ENCODE measurements at places on chromosomes 2 and 18.

DNA sequence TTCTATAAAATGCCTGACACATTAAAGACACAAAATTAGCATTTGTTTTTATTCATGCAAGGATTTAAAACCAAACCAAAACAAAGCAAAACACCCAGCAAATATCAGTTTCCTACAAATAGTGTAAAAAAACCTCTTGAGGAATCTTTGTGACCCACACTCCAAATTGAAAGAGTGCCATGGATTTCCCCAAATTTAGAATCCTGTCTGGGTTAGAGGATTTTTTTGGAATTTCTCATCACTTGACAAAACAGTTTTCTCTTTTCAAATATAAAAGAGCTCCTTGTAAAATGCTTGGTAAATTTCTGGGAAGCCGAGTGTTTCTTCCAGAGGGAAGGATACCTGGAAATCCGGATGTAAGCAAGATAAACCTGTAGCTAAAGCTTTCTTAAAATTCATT lies 1.7 kb upstream of the FN1 start:
- no peak for DNase-seq

- DNase-seq, result no peak
These were observed 52.9 kb upstream of the EML6 start for GRCh38 chr2:54670485-54671009.

GRCh38 chr2:45992021-45992740 lies 305.0 kb upstream of the EPAS1 start:
- no peak for DNase-seq

DNA sequence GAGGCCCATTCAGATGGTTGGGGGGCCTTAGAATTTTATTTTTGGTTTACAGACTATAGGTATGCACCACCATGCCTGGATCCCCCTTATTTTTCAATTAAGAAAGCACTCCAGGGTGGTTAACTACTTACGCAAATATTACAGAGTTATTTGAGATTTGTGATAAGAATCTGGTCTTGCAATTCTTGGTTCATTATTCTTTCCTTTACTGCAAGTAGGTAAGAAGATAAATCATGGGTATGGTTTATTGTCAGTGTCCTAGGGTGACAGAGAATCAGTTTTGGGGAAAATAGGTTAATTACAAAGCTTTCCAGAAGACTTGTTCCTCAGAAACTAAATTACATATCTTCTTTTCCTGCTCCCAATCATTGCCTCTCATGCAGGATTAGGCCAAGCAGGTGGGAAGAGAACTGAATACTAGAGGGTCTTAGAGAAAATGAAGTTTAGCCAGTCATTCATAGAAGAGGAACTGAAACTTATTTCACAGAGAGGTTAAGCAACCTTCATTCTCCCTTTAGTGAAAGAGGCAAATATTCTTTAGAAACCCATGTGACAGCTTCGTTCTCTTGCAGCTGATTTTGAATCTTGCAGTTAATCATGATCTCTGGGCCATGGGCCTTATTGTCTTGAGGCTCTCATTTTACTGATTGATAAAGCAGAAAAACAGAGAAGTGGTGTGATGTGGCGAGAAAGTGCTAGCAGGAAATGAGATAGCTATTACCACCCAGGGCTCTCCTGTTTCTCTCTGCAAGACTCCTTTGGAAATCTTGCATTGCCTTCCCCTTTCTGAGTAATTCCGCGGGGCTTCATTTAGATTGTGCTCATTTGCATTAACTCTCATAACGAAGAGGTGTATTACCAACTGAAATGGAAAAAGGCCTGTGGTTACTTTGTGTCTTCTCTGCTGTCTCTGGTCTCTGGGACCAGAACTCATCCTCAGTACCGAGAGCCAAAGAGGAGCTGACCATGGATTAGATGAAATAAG lies 44.8 kb upstream of the ARHGAP25 start:
- no peak for DNase-seq

GRCh38 chr2:6605836-6606505 lies 259.7 kb downstream of the CMPK2 start:
- no peak for DNase-seq

DNA sequence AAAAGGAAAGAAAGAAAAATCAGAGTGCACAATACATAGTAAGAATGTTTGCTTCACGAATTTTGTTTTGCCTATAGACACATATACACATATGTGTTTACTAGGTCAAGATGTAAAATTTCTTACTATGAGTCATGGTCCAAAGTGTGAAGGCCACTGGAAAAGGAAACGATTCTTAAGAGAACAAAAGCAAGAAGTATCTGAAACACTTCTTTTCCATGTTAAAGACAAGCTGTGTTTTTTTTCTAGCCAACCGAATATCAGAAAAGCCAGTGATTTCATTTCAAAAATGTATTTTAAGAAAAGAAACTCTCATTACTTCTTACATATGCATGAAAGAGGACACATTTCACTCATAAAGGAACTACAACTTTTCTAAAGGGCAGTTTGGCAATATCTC lies 24.9 kb downstream of the PECR start:
- DNase-seq, result no peak

DNA sequence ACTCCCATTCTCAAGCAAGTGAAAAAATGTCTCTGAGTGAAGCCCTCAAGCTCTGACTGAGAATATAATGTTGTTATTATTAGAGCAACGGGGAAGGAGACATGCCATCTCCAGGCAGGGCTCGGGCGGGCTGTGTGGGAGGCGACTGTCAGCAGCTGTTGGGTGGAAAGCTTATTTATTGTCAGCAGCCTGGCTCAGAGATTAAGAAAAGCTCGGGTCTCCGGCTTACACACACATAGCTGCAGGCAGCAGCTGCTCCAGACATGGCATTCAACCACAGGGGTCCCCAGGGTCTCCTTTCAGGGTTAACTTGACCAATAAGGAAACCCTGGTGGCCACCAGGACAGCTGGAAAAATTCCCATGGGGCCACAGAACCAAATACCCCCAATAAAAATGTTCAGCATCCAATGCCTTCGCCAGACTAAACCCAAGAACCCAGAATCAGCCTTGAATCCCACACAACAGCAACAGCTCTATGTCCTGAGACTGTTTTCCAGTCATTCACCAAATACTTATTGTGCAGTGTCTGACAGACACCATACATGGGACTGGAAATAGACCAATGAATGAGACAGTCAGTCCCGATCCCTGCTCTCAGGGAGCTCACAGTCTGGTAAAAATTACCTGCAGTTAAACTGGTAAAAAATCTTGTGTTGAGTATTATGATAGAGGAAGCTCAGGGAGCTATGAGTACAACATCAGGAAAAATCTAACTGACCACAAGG lies 70.5 kb upstream of the RTN4 start:
- DNase-seq, result no peak

- no peak for DNase-seq
These were observed 341.2 kb downstream of the ZNF521 start for GRCh38 chr18:25010623-25011374.

DNA sequence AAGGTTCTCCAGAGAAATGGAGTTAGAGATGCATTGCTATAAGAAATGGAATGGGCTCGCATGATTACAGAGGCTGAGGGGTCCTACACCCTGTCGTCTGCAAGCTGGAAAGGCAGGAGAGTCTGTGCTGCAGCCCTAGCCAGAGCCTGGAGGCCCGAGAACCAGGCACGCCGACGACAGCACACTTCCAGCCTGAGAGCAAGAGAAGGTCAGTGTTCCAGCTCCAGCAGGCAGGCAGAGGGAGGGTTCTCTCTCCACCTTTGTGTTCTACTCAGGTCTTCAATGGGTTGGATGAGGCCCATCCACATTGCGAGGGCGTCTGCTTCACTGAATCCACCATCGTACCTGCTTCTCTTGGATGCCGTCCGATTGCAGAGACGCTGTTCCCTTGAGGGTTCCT lies 177.6 kb upstream of the HDAC4 start:
- no peak for DNase-seq

DNA sequence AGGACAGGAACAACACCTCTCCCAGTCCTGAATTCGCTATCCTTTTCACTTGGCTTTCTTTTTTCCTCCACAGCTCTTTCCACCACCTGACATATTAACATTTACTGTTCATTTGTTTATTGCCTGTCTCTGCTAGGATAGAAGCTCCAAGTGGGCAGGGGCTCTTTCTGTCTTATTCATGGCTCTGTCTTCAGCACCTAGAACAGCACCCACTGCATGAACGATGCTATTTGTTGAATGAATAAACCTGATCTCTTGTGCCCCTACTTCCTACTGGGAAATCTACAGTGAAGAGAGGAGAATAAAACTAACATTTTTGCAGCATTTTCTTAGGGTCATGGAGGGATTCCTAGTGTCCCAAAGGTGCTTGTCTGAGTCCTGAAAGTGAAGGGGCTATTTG lies 24.4 kb upstream of the GAREM2 start:
- no peak for DNase-seq

- DNase-seq, result no peak
These were observed 166.1 kb downstream of the CLIP4 start for GRCh38 chr2:29281086-29281915.

DNA sequence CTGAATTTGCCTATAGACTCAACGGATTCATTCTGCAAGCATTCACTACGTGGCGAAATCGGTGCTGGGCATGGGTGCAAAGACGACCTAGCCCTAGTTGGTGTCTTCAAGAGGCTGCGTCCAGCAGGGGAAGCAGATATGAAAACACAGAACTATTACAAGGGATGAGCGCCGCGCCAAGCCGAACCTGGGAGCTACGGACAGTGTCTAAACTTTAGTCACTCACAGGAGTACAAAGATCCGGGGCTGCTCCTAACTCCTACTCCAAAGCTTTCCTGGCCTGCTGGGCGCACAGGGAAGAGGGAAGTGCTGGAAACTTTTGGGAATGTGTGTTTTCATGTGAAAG lies 732 bp upstream of the ANXA4 start:
- no peak for DNase-seq

- DNase-seq, result no peak
These were observed 22.7 kb downstream of the PDE1A start for GRCh38 chr2:182404092-182404491.

GRCh38 chr2:888211-888801 lies 62.3 kb upstream of the SNTG2 start:
- no peak for DNase-seq

GRCh38 chr18:76604935-76605240 lies 109.8 kb upstream of the ZNF516 start:
- DNase-seq, result no peak

- no peak for DNase-seq
These were observed 350.5 kb downstream of the LPIN1 start for GRCh38 chr2:12096788-12097449.

DNA sequence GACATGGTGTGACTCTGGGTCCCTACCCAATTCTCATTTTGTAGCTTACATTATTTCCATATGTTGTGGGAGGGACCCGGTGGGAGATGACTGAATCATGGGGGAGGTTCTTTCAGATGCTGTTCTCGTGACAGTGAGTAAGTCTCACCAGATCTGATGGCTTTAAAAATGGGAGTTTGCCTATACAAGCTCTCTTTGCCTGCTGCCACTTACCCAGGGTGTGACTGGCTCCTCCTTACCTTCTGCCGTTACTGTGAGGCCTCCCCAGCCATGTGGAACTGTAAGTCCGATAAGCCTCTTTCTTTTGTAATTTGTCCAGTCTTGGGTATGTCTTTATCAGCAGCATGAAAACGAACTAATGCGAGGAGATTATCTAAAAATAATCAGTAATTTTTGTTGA lies 1683.2 kb upstream of the SLC39A10 start:
- no peak for DNase-seq

DNA sequence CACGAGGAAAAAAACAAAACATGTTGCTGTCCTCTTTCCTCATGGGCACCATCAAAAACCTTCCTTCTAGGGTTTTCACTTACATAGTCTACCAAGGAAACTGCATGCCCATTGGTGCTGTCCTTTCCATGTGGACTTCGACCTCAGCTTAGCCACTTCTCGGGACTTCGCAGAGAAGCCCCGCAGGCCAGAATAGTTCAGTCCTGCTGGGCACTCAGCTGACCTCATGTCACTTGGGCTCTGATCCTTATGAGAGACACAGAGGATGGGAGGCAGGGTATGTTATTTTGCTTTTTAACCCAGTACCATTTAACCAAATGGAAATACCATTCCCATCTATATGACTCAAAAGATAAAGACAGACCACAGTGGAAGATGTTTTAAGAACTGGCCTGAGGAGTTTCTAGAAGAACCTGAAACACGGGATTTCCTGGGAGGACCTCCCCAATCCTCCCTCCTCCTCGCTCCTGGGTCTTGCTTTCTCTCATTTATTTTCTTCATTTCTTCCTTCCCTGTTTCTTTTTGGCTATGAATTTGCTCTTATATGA lies 28.4 kb downstream of the AAK1 start:
- no peak for DNase-seq

GRCh38 chr2:121010998-121011397 lies 274.0 kb downstream of the TFCP2L1 start:
- DNase-seq, result no peak

DNA sequence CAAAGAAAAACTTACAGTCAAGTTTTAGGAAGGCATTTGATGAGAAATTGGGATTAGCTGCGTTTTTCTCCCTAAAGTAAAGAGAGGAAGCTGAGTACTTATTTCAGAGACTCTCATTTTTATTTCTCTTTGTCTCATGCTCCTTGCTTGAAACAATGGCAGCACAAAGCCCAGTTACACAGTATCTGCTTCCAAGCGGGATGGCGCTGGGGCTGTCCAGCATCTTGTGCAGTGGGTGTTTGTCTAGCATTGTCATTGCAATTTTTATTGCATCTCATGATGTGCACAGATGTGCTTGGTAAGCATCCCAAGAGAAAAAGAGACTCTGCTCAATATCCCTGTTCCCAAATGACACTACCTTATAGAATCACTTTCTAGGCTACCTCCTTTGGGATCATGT lies 102.8 kb upstream of the ZNF521 start:
- DNase-seq, result no peak

- no peak for DNase-seq
These were observed 342.8 kb downstream of the EIPR1 start for GRCh38 chr2:3034856-3035255.

DNA sequence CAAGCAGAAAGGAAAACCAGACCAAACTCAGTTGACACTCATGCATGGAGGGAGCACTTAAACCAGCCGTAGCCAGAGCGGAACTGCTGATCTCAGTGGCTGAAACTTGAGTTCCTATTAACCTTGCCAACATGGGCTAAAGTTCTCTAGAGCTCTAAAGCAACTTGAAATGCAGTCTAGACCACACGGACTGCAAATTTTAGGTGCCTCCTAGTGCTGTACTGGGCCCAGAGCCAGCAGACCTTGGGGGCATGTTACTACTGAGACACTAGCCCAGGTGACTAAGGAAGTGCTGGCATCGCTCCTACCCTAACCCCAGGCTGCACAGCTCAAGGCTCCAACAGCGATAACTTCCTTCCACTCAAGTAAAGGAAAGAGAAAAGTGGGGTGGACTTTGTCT lies 236.5 kb downstream of the AKAIN1 start:
- DNase-seq, result no peak

- DNase-seq, result no peak
These were observed 74.9 kb downstream of the ANTXR1 start for GRCh38 chr2:69087912-69088240.

DNA sequence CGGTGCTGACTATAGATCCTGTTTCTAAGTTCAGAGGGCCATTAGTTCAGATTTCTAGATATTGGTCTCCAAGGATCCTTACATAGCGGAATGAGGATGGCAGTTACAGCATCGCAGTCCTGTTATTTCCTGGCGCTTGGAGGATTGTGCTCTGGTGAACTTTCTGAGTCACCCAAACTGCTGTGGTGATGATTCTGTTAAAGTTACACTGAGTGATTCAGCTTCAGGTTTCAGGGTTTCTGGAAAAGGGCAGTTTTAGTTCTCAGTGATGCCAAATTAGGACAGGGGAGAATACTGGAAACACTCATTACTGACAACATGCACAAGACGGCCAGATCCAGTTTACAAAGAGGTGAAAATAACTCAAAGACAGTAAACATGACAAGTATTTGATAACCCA lies 52.1 kb upstream of the ANKRD62 start:
- DNase-seq, result no peak
